LHCN-M2 (cell line): ENCODE measurements at places on chromosomes 1 and 21. TPM values are rescaled to one million over a fixed set of nuclear protein-coding genes. Genes with fewer than 3 reads are reported as not detected.

CD84 gene
- total RNA-seq, result not detected in 2 replicates

PDE4B gene
- total RNA-seq, result 6.0 and 6.8 TPM in 2 replicates

- no peak for DNase-seq
Measured at GRCh38 chr1:38848071-38848470, 11.5 kb downstream of the RRAGC start.

GRCh38 chr1:230105754-230106625 lies 39.0 kb downstream of the GALNT2 start:
- DNase-seq, result peak; percentile 64

- DNase-seq, result peak; percentile 89
Measured at GRCh38 chr1:46179138-46180081, 3.1 kb upstream of the P3R3URF start.

GRCh38 chr1:1340791-1341548 lies 8.2 kb downstream of the DVL1 start:
- DNase-seq, result no peak
